NCI-H1105 treated with DMSO at 0.1 percent for 48 hours (cell line): ENCODE measurements at places on chromosomes 11 and 22.

DNA sequence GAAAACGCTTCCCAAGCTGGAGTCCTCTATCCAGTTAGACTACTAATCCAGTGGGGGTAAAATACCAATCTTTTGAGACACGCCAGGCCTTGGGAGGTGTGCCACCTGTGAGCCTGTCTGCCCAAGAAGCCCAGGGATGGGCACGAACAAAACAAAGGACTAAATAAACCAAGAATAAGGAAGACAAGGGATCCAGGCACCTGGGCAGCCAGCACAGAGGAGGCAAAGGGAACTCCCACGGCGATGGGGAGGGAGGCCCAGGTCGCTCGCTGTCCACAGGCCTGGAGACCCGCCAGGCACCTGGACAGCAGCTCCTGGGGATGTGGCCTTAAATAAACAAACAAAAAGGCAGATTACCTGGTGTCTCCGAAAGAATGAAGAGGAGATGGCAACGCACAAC is 31.4 kb downstream of the LRFN4 start:
- no peak for DNase-seq

GRCh38 chr11:94662065-94662779 is 95.1 kb downstream of the PIWIL4 start:
- no peak for DNase-seq

- DNase-seq = no peak
These were observed 2374.2 kb upstream of the RAG2 start for GRCh38 chr11:38972220-38972619.

DNA sequence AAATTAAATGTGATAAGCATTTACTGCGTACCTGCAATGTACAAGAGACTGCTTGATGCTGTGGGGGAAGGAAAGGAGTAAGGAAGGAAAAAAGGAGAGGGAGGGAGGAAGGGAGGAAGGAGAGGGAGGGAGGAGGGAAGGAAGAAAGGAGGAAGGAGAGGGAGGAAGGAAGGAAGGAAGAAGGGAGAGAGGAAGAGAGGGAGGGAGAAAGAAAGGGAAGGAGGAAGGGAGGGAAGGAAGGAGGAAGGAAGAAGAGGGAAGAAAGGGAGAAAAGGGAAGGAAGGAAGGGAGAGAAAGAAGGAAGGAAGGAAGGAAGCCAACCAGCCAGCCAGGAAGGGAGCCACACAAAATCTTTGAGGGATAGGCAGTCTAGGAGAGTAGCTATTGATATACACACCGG is 44.0 kb upstream of the MYO18B start:
- DNase-seq = no peak

DNA sequence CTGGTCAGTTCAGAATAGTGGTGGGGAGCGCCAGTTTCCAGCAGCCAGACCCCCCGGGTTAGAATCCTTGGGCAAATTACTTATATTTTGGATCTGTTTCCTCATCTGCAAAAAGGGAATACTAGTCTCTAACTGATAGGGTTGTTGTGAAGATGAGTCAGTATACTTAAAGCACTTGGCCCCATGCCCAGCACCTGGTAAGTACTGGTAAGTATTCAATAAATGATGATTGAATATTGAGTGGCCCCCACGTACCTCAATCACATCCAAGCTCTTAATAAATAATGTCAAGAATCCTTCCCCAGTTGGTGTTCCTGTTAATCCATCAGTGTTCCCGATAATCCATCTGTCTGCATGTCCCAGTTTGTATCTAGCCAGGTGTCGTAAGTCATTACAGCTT is 12.1 kb downstream of the ACP2 start:
- no peak for DNase-seq

DNA sequence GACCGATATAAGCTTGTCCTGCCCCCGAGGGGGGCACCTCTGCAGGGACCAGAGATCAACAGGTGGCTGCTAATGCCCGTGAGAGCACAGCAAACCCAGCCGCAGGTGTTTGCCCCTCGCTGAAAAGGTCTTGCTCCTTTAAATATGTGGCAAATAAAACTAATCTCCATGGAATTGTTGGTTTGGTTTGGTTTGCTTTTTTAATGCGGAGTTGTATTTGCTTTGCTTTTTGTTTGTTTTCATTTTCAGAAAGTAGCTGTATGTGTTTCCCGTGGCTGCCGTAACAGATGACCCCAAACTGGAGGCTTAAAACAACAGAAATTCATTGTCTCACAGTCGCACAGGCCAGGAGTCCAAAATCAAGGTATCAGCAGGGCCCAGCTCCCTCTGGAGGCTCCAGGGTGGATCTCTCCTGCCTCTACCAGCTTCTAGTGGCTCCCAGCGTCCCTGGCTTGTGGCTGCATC is 93.0 kb downstream of the CELSR1 start:
- DNase-seq = no peak

GRCh38 chr11:33309118-33309517 is 51.9 kb downstream of the HIPK3 start:
- no peak for DNase-seq

DNA sequence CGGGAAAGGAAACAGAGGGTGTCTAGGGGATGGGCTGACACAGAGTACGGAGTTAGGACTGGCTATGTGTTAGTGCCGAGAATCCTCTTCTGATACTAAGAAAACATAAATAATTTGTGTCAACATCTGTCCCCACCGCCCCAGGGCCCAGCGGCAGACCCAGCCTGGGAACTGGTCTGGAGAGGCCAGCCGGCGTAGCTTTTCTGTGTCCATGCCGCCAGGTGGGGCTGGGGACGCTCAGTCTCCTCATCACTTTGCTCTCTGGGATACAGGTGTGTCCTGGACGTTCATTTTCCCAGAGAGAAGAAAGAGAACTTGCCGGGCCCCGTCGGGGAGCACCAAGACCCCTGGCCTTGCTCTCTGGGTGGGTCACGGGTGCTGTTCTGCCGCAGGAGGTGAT is 54.7 kb downstream of the WNT7B start:
- DNase-seq = no peak

- DNase-seq = no peak
These were observed 24.4 kb downstream of the AASDHPPT start for GRCh38 chr11:106101819-106102218.

GRCh38 chr22:46085828-46086576 is 64.3 kb upstream of the PPARA start:
- DNase-seq = no peak

DNA sequence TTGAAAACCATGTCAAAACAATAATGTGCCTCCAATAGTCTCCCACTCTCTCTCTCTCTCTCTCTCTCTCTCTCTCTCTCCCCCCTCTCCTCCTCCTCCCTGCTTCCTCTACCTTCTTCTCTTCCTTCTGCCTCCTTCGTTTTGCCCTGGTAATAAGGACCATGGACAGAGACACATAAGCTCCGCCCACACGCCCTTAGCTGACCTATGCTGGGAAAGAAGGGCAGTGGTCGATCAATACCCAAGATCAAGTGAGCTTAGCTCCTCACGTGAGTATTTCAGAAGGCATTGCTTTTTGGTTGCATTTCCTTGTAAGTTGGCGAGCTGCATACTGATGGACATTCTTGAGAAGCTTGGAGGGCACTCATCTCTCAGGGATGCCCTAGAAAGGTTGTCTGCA is 194.8 kb downstream of the MIAT start:
- DNase-seq = no peak

GRCh38 chr11:118048472-118049370 is 28.2 kb upstream of the TMPRSS4 start:
- no peak for DNase-seq
